Activated naive CD4-positive, alpha-beta T cell treated with Interleukin-2 at 50 U/mL for 16 hours (primary cell): ENCODE measurements at places on chromosomes 3 and 15.

DNA sequence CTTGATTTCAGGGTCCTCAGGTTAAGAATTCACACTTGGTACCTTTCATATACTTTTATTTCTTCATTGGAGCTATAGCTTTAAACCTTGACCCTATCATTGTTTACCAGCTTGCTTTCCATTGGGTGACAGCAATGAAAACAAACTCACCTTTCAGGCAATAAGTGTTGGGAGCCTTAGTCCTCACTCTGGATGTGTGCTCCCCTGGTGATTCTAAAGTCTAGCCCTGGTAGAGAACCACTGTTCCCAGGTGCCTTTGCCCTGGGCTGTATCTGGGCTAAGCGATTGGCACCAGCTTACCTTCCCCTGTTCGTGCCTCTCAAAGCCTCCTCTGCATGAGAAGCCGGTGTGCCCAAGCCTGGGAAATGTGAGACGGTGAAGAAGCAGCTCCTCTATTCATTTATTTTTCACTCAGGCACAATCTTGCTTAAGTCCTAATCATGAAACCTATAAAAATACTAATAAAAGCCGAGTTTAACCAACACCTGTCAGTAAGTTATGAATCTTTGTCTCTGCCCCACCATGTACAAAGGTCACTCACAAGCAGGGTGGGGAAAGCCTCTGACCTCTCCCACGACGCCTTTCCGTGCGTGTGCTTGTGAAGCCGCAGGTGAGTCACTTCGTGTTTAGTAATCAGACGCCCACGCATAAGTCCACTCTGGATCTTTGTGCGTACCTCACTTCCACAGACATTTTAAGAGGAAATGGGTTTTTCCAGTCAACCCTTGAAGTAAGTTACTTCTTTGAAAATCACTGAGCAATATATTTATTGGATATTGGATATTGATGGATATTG is 12.8 kb upstream of the ARRDC4 start:
- DNase-seq, result no peak

- DNase-seq, result peak; percentile 60
Observed at GRCh38 chr15:58988006-58988785, 733 bp downstream of the RNF111 start.

GRCh38 chr3:143605233-143605950 is 242.9 kb downstream of the SLC9A9 start:
- no peak for DNase-seq

GRCh38 chr3:57057351-57057750 is 3.1 kb upstream of the SPATA12 start:
- no peak for DNase-seq

GRCh38 chr15:101570241-101570640 is 80.7 kb upstream of the PCSK6 start:
- DNase-seq, result no peak

DNA sequence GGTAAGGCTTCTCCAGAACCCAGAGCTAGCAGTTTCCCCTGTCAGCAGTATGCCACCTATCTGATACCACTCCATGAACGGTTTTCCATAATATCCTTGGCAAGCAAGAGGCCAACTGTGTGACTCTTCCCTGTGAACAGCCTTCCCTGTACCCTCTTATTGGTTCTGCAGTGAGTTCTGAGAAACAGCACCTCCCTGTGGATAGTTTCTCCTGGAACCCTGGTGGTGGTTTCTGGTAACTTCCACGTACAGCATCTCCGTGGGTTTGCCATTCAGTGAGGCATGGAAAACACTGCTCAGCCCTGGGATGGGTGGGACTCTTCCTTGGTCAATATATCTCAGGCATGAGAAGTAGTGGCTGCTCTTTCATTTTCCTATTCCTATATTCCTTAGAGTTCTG is 19.4 kb upstream of the SERPINI2 start:
- DNase-seq, result no peak

DNA sequence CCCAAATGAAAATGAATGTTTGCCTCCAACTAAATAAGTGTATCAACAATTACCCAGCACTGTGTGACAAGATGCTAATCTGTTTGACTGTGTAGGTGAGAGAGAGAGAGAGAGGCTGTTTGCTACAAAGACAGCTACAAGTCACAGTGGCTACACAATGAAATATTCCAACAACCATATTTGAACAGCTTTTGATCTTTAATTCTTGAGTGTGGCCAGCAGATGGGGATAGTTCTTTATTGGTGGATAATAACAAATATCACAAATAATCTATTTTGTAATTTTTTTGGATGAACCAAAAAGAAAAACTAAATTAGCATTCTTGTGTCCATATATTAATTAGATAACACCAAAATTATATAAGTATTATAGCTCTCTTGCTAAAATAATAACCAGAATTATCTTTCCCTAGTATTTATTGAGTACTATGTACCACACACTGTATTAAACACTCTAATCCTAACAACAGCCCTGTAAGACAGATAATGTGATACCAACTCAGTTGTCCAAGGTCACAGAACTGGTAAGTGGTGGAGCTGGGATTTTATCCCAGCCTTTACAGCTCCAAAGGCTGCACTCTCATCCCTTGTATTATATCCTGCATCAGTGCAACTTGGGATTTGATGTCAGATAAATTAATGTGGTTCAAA is 61.9 kb upstream of the C3orf80 start:
- DNase-seq, result no peak

DNA sequence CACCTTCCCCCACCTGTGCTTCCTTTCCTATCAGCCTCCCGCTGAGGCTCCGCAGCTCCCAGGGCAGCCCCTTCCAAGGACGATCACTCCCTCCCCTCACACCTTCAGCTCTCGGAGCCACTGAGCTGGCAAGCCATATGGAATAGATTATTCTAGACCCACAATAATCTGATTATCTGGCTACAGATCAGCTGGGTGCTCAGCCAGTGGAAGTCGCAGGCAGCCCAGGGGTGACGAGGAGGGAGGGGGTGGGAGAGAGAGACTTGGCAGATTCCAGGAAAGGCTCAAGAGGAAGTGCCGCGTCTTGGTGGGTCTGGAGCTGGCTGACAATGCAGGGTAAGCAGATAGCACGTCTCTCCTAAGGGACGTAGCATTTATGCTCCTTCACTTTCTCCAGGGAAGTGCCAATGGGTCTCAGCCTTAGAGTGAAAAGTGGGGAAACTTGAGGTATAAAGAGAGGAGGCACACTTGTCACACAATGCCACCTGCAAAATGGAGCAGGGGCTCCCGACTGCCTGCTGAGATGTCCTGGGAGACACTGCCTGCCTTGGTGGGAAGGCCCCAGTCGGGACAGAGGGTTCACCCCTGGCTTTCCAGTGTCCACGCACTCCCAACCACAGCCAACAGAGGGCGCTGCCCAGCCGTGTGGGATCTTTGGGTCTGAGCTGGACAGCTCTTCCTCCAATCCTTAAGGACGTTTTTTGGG is 9.4 kb upstream of the MESP1 start:
- peak; percentile 72 for DNase-seq

- no peak for DNase-seq
Observed at GRCh38 chr15:64583519-64583918, 123.1 kb downstream of the ZNF609 start.

DNA sequence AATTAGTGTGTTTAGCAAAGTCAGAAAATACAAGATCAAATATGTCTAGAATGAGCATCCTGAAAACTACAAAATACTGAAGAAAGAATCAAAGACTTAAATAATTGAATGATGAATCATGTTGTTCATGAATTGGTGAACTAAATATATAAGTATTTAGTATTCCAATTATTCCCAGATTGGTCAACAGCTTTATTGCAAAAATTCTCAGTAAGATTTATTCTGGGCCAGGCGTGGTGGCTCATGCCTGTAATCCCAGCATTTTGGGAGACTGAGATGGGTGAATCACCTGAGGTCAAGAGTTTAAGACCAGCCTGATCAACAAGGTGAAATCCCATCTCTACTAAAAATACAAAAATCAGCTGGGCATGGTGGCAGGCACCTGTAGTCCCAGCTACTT is 250.0 kb upstream of the NECTIN3 start:
- no peak for DNase-seq

DNA sequence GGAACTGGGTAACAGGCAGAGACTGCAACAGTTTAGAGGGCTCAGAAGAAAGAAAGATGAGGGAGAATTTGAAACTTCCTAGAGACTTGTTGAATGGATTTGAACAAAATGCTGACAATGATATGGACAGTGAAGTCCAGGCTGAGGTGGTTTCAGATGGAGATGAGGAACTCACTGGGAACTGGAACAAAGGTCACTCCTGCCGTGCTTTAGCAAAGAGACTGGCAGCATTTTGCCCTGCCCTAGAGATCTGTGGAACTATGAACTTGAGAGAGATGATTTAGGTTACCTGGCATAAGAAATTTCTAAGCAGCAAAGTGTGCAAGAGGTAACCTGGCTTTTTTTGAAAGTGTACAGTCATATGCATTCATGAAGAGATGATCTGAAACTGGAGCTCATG is 11.7 kb downstream of the EIF5A2 start:
- no peak for DNase-seq

DNA sequence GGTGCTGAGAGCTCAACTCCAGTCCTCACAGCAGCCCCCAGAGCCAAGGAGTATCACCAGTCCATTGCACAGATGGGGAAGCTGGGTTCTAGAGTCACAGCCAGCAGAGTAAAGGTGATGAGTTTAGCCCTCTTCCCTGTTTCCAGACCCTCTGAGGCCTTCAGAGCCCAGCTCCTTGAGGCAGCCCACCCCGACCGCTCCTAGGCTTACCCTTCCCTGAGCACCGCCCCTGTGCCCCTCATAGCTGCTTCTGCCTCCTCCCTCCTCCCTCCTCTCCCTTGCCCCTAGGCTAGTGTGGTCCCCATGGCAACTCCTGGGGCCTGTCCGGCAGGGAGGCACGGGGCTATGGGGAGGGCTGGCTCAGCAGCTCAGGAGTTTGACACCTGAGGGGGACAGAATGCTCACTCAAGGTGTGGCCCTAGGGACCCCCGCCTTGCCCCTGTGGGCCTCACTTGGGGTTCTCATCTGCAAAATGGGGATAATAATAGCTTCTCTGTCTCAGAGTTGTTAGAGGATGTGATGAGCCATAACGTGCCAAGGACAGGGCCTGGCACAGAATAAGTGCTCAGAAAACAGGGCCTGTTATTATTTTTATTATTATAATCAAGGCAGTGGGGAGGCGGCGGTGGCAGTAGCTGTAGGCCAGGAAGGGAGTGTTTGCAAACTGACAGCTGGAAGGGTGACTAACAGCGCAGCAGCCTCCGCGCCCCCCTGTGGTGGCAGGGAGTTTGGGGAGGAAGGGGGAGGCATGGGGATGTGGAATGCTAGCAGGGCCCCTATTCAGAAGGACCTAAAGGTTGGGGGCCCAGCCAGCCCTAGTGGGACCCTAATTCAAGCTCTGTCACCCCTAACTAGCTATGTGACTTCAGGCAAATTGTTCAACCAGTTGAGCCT is 11.5 kb downstream of the CSK start:
- DNase-seq, result peak; percentile 77

DNA sequence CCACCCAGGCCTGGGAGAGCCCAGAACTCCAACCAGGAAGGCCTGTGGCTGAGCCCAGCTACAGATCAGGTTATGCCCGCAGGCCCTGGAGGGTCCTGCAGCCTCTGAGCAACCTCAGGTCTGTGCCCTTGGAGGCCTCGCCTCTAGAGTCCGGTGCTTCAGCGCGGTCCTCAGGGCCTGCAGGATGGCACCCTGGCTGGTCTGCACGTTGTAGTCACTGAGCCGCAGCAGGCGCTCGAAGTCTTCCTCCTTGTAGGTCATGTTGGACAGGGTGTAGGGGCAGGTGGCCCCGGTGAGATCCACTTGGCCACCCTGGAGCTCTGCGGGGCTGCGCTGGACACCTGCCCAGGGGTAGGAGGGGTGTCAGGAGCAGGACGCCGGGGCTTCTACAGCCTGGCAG is 25.8 kb downstream of the PLA2G4D start:
- DNase-seq, result no peak

GRCh38 chr3:10011631-10012030 is 14.6 kb upstream of the FANCD2 start:
- no peak for DNase-seq

DNA sequence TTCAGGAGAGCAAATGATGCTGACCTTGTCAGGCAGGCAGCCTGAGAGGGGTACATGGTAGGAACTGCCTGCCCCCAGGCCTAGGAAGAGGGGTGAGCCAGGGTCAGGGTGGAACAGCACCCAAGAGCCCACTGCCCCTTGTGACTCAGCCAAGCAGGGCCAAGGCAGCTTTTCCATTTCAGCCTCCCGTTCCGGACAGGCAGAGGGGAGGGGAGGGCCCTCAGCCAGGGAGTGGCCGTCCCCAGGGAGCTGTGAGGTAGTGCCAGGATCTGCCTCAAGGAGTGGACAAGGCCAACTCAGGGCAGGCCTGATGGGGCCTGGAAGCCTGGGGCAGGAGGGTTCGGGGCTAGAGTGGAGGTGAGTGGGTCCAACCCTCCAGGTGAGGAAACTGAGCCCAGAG is 5.1 kb upstream of the ANKRD63 start:
- no peak for DNase-seq

DNA sequence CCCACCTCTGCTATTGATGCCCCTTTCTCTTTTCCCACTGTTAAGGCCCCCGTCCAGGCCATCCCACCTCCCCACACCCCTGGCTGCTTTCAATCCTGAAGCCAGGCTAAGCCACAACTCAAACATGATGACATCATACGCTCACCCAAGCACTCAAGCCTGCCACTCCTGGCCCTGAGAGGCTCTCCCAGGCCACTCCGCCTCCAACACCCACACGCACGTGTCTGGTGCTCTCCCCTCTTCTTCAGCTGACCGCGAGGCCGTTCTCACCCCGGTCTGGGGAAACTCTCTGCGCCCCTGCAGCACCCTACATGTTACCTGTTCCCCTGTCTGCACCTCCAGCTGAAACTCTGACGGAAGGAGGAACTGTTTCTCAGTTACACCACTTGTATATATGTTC is 6.2 kb downstream of the ZXDC start:
- no peak for DNase-seq

DNA sequence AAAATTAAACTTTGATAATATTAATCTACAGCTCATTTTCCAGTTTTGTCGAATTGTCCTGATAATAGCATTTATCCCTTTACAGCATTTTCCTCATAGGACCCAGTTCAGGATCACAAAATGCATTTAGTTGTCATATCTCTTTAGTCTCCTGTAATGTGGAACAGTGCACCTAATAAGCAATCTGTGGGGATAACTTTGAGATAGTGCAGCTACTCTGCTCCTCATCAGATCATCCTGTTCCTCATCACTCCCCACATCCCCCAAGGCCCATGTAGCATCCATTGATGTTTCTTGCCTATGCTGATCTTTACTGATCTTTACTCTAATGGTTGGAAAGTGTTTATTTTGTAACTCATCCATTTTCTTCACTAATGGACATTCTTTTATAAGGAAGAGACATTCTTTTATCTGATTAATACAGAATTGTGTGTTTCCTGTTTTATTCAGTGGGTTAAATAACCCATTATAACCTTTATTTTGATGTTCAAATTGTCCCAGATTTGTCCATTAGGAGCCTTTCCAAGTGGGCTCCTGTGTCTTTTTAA is 7.5 kb downstream of the RNF111 start:
- DNase-seq, result no peak

GRCh38 chr15:35701402-35702046 is 155.6 kb upstream of the DPH6 start:
- no peak for DNase-seq

- DNase-seq, result no peak
Observed at GRCh38 chr15:45094358-45094730, 19.6 kb downstream of the DUOX2 start.
